ENCODE measurements at places on chromosomes 3 and 15.
A peak's percentile ranks its signal among the peaks of the same experiment; 100 is the strongest.

DNA sequence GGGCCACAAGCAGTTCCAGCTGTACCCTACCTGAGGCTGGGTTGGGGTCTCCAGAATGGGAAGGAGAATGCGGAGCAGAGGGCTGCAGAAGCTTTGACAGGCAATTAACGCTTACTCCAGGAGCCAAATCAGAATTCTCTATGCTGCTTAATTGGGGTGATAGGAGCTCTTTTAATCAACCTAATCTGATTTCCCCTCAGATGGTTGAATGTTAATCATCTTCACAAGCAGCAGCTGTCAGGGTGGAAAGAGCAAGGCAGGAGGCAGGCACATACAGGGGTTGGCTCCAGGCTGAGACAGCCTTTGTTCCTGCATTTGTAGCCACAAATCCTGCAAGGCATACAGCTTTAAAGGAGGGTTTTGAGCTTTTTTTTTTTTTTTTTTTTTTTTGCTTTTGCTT, 2.6 kb downstream of the CILP start:
- no peak for DNase-seq

GRCh38 chr3:68403741-68404140, 528.6 kb downstream of the TAFA4 start:
- DNase-seq = no peak

GRCh38 chr15:68425428-68426060, 6.4 kb downstream of the ITGA11 start:
- DNase-seq = no peak

- DNase-seq = no peak
Observed at GRCh38 chr3:10563396-10563795, 58.0 kb upstream of the ATP2B2 start.

GRCh38 chr3:105580296-105580965, 213.7 kb downstream of the ALCAM start:
- no peak for DNase-seq

GRCh38 chr3:18761530-18761929, 336.4 kb upstream of the SATB1 start:
- DNase-seq = no peak

GRCh38 chr15:78209646-78210348, 24.6 kb downstream of the ACSBG1 start:
- no peak for DNase-seq

GRCh38 chr3:99484871-99485270, 153.5 kb upstream of the COL8A1 start:
- DNase-seq = no peak

DNA sequence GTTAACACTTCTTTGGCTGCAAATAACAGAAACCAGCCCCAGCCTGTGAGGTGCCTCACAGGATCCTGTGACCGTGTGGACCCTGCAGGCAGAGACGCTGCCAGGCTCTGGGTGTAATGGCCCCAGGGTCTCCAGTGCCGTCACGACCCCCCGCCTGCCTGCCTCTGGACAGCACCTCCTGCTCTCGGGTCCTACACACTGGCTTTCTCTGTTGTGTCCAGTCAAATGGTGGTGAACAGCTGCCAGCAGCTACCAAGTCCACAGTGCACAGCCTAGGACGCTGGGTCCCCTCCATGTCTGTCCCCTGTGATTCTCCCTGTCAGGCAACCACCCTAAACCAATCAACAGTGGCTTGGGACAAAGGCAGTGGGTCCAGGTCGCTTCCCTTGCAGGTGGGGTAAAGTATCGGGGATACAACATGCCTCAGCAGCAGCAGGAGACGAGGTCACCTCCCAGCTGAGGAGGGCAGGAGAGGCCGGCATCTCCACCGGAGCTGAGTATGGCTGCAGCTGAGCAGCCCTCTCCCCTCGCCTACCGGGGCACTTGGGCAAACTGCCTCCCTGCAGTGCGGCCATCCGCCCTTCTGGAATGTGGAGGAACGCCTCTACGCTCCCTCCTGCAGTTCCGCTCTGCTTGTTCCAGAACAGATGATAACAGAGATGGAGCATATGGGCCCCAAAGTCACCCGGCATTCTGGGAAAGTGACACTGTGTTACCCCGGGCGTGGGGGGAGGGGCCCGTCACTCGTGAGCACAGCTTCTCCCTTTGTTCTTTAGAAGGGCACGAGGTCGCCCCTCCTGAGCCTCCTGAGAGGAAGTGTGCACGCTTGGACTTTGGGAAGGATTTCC, 21.1 kb upstream of the SKOR1 start:
- DNase-seq = no peak

DNA sequence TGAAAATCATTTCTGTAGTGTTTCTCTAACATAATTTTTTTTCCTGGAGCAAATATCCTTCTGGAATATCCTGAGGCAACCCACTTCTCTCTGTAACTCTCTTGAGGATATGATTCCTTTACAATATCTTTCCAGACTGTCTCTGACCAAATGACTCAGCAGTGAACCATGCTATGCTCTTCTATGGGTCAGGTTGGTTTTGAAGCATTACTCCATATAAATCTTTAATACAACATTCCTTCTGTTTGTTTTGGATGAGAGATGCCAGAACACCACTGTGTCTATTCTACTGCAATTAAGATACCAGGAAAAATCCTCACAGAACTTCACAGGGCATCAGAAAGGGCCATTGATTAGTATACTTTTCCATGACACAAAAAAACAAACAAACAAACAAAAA, 626.4 kb upstream of the ZNF385D start:
- no peak for DNase-seq

DNA sequence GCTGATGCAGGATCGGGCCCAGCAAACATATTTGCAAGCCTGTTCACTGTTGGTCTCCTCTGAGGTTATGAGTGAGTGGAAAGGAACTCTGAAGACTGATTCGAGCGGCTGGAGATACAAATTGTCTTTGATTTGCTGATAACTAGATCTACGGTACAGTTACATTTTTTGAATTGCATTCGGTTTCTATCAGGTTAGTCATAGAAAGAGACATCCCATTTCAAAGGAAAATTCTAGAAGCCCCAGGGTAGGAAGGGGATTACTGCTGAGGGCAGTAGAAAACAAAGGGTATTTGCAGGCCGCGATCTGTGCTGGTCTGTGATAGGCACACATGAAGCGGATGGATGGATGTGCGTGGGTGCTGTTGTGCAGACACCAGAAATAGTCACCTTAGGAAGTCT, 228.4 kb downstream of the ITPR1 start:
- DNase-seq = no peak

DNA sequence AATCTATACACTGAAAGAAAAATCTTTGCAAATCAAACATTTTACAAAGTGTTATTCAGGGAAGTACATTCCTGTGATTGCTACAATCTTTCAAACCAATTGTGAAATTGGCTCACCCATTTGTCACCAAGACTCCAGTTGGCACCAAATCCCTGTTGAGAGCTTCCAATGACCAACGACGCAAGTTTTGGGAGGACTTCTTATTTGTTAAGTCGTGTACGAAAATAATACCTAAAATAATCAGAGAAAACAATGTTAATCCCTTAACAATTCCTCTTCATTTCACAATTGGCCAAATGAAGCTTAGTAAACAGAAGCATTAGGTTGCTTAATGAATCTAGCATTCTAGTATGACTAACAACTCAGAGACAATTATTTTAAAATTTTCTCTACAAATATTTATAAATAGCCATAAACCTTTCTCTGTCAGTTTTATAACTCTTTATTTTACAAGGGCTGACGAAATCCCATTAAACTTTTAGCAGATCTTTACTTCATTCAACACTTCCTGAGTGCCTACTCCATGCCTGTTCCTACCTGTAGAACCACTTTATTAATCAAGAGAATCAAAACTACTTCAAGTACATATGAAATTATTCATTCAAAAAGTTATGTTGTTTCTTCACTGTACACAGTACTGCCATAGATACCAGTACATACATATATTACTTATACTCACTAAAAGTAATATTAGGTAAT, 24.0 kb upstream of the HGD start:
- DNase-seq = peak; percentile 10

DNA sequence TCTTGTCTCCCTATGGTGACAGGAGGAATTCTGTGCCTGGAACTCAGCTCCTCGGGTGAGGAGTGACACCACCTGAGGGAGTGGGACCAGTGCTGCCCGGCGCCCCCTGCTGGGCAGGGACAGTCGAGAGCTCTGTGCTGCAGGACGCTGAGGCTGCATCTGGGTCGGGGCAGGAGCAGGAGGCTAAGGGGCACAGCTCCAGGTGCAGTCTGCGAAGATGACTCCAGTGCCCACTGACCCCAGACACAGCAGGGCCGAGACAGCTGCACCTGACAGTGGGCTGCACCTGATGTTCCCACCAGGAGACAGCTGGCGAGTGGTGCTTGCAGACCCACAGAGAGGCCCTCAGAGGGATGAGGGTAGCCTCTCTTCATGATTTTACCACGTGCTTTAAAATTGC, 152.9 kb downstream of the ATP10A start:
- DNase-seq = peak; percentile 30

- no peak for DNase-seq
Observed at GRCh38 chr15:24718289-24719082, 42.9 kb downstream of the NPAP1 start.

GRCh38 chr3:3038201-3038991, 71.8 kb downstream of the IL5RA start:
- no peak for DNase-seq

DNA sequence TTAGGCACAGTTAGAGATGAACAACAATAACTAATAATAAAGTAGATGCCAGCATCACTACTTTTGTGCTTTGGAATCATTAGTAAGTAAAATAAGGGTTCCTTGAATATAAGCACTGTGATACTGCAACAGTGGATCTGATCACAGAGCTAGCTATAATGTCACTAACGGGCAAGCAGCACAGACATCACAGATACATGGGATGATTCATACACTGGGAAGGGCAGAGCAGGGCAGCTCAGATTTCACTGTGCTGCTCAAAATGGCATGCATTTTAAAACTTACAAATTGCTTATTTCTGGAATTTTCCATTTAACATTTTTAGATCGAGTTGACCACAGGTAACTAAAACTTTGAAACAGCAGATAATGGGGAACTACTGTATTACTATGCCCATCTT, 476.6 kb downstream of the FHIT start:
- DNase-seq = no peak

DNA sequence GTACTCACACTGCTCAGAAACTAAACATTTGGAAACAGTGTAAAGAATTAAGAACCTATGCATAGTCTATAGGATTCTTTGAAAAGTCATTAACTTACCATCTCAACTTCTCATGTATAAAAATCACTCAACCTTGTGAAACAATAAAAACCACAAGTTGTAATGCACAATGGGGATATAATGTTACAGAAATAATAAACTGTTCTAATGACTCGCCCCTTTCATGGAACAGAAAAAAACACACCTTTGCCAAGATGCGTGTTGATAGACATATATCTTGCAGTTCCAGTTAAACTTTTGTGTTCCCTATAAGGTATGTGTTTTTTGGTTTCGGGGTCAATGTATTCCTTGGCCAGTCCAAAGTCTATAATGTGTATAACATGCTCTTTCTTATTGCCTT, 50.8 kb upstream of the PPIB start:
- no peak for DNase-seq

GRCh38 chr3:96959901-96960641, 145.7 kb downstream of the EPHA6 start:
- DNase-seq = no peak

- no peak for DNase-seq
Observed at GRCh38 chr3:163327086-163327485, 1751.2 kb downstream of the SI start.

GRCh38 chr15:99090938-99091337, 13.9 kb upstream of the SYNM start:
- no peak for DNase-seq

GRCh38 chr15:77865701-77866100, 211.8 kb downstream of the TBC1D2B start:
- no peak for DNase-seq

GRCh38 chr3:8523041-8523440, 21.4 kb downstream of the LMCD1 start:
- DNase-seq = no peak

DNA sequence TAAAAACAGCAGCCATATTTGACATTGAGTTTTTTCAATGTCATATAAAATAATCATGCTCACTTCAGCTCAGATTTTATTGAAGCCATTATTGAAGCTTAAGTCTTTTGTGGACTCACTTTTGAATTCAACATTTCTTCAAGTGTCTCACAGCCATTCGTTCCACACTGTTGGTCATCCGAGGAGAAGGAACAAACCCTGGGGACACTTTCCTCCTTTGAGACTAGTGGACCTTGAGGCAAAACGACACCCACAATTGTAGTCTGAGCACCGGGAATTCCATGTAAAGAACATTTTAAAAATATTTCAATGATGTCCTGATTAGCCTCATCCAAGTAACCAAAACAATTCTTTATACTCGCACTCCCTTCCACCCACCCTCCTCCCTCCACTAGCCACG, 174.7 kb downstream of the CD47 start:
- no peak for DNase-seq

DNA sequence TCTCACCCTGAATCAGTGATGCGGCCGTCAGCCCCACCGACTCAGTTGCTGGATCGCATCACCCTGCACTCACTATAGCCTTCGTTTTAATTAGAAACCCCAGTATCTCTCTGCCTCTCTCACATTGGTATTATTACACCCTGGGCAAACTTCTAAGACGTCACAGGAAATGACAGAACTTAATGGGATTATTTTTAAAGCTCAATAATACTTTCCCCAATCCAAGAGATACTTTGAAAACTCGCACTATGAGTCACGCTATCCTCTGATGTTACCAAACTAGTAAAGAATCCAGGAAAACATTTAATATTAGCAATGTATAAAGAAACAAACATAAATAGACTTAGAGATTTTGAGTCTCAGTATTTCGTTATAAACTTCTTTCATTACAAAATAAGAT, 36.6 kb downstream of the RUBCN start:
- DNase-seq = no peak

DNA sequence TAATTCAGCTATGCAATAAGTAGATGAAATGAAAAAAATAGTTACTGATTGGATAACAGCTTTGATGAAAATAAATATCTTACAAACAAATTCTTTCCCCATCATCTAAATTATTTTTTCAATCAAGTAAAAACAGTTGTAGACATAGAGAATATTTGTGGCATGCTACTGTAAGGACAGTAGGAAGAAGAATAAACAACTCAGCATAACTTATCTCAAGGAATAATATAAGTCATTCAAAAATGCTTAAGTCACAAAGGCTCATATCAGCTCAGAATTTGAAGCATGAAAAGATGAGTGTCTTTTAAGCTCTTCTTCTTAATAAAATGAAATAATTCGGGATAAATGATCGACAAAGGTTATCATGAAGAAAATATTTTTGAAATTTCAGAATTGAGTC, 1029.0 kb downstream of the ROBO1 start:
- no peak for DNase-seq

GRCh38 chr3:82562896-82563295, 801.5 kb upstream of the GBE1 start:
- no peak for DNase-seq

- no peak for DNase-seq
Observed at GRCh38 chr3:194983620-194984019, 287.3 kb downstream of the XXYLT1 start.

GRCh38 chr3:46102780-46103130, 75.5 kb upstream of the XCR1 start:
- no peak for DNase-seq

GRCh38 chr15:45441686-45442085, 63.3 kb upstream of the GATM start:
- DNase-seq = no peak

Measured in inflammatory macrophage treated with lipopolysaccharide for 4 hours (primary cell).